Dermis blood vessel endothelial cell (primary cell): ENCODE measurements at places on chromosomes 11 and 22. TPM values are rescaled to one million over a fixed set of nuclear protein-coding genes. Genes with fewer than 3 reads are reported as not detected.

The MYEOV gene
- 0.05 TPM in 1 of 2 replicates, not detected in the other for total RNA-seq

The UCP2 gene
- total RNA-seq = 2.6 and 22.3 TPM in 2 replicates

- DNase-seq = peak; percentile 7
These were observed 382.6 kb downstream of the DYNC2H1 start for GRCh38 chr11:103491777-103492176.

DNA sequence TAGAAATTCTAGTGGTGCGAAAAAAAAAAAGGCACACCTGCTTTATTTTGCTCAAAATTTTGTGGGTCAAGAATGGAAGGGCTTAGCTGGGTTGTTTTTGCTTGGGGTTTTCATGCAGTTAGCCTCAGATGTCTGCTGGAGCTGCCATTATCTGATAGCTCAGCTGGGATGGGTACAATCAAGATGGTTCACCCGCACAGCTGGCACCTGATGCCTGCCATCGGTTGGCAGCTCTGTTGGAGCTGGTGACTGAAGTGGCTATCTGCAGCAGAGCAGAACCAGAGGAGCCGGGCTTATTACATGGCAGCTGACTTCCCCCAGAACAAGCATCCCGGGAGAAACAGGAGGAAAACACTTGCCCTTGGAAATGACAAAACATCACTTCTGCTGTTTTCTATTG, 12.1 kb upstream of the ELFN2 start:
- DNase-seq = no peak

GRCh38 chr22:36929621-36930020, 16.2 kb downstream of the CSF2RB start:
- DNase-seq = no peak

- DNase-seq = peak; percentile 17
These were observed 4.8 kb downstream of the BEST1 start for GRCh38 chr11:61954851-61955421.

- no peak for DNase-seq
These were observed 48.8 kb upstream of the CD44 start for GRCh38 chr11:35090125-35090524.

- DNase-seq = no peak
These were observed 75.1 kb downstream of the KIRREL3 start for GRCh38 chr11:126925321-126926093.

DNA sequence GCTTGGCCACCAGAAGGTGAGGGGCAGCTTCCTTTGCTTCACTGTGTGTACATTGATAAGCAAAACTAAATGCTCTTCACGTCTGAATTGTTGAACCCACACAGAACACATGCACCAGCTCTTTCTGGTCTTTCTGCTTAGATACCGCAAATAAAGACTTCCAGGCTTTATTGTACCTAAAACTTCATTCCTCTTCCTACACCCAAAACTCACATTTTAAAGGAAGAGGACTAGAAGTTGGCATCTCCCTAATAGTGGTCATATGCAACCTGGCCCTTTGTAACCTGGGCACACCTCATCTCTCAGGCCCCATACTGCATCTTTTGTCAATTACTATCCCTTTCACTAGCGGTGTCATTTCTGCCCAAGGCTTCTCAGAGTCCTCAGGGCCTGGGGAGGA, 5.9 kb downstream of the SLC17A6 start:
- DNase-seq = no peak
